Femur (tissue), 1 donor: ENCODE measurements at places on chromosomes 6 and 20.

DNA sequence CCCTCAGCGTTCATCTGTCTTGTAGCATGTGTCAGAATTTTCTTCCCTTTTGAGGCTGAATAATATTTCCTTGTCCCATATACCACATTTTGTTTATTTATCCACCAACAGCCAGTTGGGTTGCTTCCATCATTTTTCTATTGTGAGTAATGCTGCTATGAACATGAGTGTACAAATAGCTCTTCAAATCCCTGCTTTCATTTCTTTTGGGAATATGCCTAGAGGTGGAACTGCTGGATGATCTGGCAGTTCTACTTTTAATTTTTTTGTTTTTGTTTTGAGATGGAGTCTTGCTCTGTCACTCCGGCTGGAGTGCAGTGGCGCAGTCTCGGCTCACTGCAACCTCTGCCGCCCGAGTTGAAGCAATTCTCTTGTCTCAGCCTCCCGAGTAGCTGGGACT, 64.7 kb downstream of the SASH1 start:
- no peak for DNase-seq

GRCh38 chr20:35489717-35490116, 34.3 kb downstream of the CEP250 start:
- no peak for DNase-seq

DNA sequence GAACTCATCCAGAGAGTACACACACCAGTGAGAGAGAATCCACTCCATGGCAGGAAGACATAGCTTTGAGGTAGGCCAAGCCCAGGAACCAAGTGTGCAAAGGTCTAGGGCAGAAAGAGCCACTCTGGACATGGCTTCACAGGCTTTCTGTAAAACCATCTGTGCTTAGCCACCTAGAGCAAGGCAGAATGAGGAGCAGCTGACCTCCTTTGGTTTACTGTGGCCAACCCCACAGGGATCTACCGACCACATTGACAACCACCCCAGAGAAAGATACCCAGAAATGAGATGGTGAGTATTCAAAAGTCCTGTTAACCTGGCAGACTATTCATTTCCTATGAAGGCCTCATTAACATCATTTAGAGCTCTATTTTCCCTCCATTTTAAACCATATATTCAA, 10.5 kb downstream of the ZHX3 start:
- DNase-seq = no peak

DNA sequence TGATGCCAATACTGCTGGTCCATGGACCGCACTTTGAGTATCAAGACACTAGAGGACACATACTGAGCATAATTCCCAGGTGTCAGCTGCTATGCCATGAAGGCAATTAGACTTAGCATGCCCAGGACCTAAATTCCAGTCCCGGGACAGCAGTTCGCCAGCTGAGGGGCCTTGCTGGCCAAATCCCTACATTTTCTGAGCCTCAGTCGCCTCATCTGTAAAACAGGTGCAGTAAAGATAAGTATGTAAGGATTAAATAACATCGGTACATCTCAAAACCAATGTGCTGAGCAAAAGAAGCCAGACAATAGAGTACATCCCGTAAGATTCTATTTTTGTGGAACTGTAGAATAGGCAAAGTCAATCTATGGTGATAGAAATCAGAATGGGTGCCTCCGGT, 1.0 kb downstream of the BFSP1 start:
- DNase-seq = peak; percentile 16

DNA sequence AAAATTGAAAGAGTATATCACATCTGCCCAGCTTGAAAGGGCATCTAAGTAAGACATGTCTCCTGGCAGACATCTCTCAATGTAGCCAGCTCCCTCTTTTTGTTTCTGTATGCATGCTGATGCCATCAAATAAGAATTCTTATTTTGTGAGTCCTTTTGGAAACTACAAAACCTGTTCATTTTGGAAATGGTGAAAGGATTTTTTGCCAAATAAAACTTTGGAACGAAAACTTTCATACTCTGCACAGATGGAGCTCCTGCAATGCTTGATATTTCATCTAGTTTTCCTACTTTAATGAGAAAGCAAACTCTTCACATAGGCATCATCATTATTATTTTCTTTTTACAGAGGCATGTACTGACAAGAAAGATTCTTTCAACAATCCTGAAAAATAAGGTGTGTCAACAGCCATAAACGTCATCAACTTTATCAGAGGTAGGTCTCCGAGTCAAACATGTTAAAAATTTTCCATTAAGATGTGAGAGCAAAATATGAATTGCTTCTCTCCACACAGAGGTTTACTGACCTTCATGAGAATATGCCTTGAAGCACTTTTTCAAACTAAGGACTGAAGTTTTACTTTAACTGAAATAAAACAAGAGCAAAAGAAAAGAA, 26.2 kb upstream of the CMTR1 start:
- no peak for DNase-seq

GRCh38 chr20:61758564-61759200, 307.0 kb downstream of the TAF4 start:
- DNase-seq = no peak

DNA sequence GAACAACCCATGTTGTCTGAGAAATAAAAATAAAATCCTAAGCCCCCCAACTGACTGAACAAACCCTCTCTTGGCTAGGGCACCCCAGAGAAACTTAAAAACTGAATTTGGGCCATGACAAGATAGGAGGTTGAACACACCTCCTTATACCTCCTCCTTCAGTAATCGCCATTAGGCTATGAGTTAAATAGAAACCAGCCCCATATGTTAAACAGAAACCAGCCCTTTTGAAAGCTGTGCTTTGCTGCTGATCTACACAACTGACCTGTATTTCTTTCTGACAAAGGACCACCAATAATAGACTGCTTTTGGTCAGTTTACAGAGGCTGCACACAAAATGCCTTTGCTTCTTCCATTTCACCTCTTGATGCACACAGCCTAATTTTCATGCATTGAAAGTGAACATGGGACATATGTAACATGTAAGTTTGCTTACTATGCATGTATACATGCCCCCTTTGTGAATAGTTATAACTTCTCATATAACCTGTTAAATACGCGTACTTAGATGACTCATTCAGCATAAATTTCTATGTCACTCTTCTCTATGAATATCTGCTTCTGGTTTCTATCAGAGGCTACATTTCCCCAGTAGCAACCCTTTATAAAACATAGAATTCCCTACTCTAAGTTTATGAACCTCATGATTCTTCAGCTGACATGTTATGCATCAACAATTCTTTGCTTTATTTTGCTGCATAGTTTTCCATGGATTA, 462.9 kb downstream of the COL12A1 start:
- DNase-seq = no peak

- DNase-seq = no peak
Observed at GRCh38 chr20:5531318-5532081, 214.7 kb upstream of the PROKR2 start.

GRCh38 chr6:119314885-119315272, 34.7 kb downstream of the MAN1A1 start:
- no peak for DNase-seq

DNA sequence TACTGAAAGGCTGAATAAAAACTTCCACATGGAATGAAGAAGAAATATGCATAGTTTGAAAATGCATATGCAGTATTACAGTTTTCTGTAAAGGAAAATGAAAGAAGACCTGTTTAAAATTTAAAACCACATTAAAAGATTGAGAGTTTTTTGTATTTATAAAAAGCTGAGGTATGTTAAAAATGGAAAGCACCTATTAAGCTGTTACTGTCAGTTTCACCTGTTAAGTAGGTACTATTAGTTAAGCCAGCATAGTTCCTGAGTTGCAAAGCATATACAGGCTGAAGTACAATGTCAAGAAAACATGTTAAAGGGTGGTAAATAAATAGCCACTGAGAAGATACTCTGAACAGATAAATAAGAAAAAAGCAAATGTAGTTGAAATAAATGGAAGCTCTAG, 69.9 kb downstream of the ATXN1 start:
- DNase-seq = no peak

DNA sequence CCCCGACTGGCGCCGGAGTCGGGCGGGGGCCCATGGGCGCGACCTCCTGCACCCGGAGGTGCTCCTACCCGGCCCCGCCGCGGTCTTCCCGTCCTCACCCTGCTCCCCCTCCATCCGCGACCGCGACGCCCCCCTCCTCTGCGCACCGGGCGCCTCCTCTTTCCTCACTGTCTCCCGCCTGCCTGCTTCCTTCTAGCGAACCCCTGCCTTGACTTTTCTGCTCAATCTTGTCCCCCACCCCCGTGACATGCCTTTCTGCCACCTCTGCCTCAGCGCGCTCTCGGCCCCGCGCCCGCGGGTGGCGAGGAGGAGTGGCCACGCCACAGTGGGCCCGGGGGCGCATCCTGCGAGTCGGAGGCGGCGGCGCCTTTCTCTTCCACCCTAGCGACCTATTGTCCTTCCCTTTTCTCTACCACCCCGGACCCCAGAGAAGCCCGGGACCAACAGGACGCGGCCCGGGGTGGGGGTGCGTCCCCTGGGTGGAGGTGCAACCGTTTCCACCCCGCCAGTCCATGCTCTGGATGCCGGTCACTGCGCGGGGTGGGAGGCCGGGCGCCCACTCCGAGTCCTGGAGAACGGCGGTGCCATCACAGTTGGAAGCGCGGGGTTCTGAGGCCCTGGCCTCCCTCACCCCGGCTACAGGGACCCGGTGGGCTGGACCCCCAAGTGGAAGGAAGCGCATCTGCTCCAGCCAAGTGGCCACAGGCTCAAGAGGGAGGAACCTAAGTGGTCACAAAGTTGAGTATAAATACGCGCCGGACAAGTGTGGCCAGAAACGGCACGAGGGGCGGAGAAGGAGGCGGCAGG, 2.0 kb downstream of the PDE10A start:
- DNase-seq = peak; percentile 43

- no peak for DNase-seq
Observed at GRCh38 chr20:16405254-16405653, 168.0 kb downstream of the KIF16B start.
